Neural crest cell (in vitro differentiated cells): ENCODE measurements at places on chromosomes 13 and 19.
A peak's percentile ranks its signal among the peaks of the same experiment; 100 is the strongest.

DNA sequence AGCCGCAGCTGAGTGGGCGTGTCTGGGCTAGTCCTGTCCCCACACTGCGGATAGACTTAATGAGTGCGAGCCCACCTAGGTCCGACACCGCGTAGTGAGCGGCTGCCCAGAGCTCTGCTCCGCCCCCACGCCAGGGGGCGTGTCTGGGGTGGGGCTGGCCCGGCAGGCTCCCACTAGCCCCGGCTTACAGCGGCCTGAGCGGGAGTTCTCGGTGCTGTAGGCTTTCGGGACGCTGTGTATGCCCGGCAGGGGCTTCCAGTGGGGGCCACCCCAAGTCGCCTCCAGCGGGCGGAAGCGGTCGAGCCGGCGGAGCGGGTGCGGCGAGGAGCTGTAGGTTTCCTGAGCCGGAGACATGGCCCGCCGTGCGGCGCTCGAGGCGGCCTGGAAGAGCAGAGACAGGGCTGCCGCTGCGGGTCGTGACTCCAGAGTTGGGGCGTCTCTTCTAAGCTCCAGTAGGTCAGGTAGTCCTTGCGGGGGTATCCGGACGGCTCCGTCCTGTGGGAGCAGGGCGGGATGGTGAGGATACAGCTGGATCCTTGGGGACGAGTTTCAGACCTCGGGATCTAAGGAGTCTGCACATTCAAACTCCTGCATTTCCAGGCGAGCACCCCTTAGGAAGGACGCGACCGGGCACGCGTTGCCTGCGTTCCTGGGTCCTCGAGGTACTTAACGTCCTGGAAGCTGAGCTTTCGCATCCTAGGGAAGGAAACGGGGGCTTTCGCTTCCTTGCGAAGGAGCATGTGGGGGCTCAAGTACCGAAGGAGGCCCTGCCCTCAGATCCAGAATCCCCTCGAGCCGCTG lies 1.2 kb downstream of the CGB7 start:
- DNase-seq = peak; percentile 53

GRCh38 chr13:100124265-100124664 lies 35.4 kb downstream of the PCCA start:
- DNase-seq = no peak

DNA sequence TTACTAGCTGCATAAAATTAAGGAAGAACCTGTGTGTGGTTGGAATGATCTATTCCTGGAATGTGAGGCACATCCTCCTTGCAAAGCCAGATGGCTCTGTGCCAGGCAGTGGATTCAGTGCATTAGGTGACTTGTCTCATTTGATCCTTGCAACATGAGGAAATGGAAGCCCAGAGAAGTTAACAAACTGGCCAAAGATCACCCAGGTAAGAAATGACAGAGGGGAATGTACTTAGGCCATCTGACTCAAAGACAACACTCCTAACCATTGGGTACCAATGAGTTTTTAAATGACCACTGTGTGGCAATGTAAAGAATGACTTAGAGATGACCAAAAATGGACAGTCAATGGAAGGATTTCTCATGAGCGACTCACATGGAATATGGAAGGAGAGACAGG lies 114.2 kb upstream of the RXFP2 start:
- DNase-seq = no peak

- DNase-seq = no peak
These were observed 54.7 kb upstream of the F7 start for GRCh38 chr13:113050734-113051431.
